ENCODE measurements at places on chromosomes 5 and 9. TPM values are rescaled to one million over a fixed set of nuclear protein-coding genes. Genes with fewer than 3 reads are reported as not detected.

Gene NUTM2F
- not detected for total RNA-seq

DNA sequence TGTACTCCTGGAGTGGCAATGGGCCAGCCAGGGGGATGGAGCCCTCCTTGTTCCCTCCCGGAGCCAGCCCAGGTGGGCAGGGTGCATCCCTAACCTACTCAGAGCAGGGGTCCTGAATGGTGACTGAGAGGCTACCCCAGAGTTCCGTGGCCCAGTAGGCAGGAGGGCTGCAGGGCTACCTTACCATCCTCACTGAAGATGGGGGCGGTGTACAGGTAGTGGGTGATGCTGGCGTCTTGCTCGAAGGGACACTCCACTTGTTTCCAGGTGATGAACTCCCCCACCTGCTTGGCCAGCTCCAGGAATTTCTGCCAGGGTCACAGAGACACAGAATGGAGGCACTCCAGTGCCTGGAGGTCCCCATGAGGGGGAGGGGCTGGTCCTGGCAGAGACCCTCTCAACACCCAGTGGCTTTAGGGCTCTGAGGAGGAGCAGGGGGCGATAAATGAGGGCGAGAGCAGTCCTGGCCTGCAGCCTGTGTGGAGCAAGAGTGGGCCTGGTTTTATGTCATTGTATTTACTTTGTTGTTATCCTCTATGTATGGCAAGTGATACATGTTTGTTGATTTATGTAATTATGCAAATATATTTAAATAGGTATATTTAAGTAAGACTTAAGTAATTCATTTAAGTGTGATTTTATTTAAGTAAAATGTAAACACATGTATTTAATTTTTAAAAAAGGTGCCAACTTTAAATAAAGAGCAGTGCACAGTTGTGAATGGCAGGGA, 39.9 kb upstream of the RNF130 start:
- no peak overlapping the region for H3K27ac ChIP-seq
- H3K4me1 ChIP-seq: no peaks in the 10 kb centered on the region
- no peak overlapping the region for H3K4me3 ChIP-seq
- H3K27me3 ChIP-seq: peaks cover 5% of the 10 kb centered on the region
- no peak for DNase-seq

Gene GLT6D1
- total RNA-seq: not detected

DNA sequence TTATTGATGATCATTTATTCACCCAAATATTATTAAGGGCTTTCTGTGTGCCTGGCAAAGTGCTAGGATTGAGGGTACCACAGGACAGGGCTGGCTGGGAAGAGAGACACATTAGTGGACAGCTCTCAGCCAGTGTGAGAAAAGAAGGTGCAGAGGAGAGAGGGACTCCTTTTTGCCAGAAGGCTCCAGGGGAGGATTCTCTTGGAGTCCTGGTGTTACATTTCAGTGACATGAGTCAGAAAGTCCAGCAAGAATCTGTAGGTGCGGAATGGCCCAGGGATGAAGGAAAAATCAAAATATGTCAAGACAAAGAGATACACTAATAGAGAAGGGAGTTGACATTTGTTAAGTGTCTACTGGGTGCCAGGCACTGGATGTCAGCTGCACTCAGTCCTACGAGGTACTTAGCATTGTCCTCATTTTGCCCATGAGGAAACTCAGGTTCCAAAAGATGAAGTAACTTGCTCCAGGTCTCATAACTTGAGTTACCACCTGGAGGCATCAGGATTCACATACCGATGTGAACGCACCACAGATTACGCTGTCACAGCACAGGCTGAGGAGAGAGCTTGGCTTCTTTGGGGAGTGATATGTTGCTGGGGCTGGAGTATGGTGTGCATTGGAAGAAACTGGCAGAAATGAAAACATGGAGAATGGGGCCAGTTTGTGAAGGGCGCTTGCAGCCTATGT, 60.5 kb downstream of the RASGRF2 start:
- H3K36me3 ChIP-seq: no peaks in the 10 kb centered on the region
- no peaks in the 10 kb centered on the region for H3K27me3 ChIP-seq
- no peak overlapping the region for H3K27ac ChIP-seq
- H3K4me1 ChIP-seq: peaks cover 90% of the 10 kb centered on the region

DNA sequence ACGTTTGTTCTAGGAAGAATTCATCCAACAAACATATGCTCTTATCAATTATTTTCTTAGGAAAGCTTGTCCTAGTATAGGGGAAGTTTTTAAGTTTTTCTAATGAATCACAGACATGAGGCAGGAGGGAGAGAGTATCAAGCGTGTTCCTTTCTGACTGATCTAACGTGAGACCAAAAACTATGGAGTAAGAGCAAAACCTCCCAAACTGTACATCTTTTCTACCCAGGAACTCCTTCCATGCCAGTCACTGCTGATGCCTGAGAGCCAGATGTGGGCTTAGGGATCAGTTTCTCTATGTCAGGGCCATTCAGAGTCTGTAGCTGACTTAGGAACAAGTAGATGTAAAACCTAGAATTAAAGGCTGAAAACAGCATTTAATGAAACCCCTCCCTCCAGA, 51.7 kb upstream of the NFIB start:
- no peak overlapping the region for H3K27ac ChIP-seq
- H3K36me3 ChIP-seq: no peaks in the 10 kb centered on the region
- peaks cover 14% of the 10 kb centered on the region for H3K27me3 ChIP-seq
- DNase-seq: no peak
- H3K4me3 ChIP-seq: no peak overlapping the region

Gene C8G
- not detected for total RNA-seq

DNA sequence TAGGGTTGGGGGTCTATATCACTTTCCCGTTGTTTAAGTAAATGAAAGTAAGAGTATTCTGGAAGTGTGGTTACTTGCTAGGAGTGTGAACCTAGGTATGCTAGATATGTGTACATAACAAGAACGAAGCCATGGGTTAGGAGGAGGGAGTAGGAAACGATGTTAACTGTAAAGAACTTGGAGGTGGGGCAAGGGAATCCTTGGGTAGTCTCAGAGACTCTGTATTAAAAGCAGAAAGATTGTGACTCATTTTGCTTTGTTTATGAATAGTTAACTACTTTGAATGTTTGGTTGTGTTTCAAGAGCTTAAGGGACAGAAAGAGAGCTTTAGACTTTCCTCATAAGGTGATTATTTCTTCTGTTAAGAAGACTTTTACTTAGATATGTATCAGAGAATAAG, 59.9 kb downstream of the TMEM252 start:
- no peak overlapping the region for H3K4me3 ChIP-seq
- DNase-seq: no peak
- no peaks in the 10 kb centered on the region for H3K4me1 ChIP-seq
- H3K27ac ChIP-seq: no peak overlapping the region
- H3K27me3 ChIP-seq: peaks cover 17% of the 10 kb centered on the region
- H3K36me3 ChIP-seq: no peaks in the 10 kb centered on the region

- DNase-seq: no peak
- H3K36me3 ChIP-seq: no peaks in the 10 kb centered on the region
- H3K4me1 ChIP-seq: no peaks in the 10 kb centered on the region
- H3K27me3 ChIP-seq: peaks cover 3% of the 10 kb centered on the region
- no peak overlapping the region for H3K27ac ChIP-seq
These were observed 27.4 kb downstream of the IRX2 start for GRCh38 chr5:2724031-2724581.

DNA sequence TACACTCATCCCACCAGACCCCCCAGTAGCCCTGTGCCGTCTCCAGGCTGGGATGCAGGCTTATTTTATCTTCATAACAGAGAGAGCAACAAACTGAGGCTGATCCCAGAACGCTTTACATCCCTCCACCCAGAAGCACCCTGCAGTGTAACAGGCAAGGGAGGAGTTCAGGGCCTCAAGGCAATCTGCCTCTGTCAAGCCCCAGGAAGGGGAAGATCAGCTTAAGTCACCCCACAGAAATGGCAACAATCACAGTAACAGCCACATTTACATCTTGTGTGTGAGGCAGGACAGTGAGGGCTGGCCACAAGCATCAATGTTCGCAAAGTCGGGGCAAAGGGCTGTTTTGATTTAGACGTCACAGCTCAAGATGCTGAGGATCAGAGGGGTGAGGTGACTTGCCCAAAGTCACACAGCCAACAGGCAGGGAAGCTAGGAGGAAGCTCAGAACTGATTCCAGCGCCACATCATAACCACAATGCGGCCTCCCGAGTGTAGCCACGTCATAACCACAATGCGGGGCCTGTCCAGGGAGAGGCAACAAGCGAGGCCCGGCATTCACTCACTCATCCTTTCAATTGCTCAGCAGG, 14.4 kb downstream of the STK10 start:
- peak overlapping the region; percentile 75 for H3K4me3 ChIP-seq
- H3K27me3 ChIP-seq: no peaks in the 10 kb centered on the region
- peaks cover 96% of the 10 kb centered on the region for H3K4me1 ChIP-seq
- H3K36me3 ChIP-seq: peaks cover 32% of the 10 kb centered on the region
- peak; percentile 91 for DNase-seq

Gene RIGI
- 8.9 TPM for total RNA-seq

DNA sequence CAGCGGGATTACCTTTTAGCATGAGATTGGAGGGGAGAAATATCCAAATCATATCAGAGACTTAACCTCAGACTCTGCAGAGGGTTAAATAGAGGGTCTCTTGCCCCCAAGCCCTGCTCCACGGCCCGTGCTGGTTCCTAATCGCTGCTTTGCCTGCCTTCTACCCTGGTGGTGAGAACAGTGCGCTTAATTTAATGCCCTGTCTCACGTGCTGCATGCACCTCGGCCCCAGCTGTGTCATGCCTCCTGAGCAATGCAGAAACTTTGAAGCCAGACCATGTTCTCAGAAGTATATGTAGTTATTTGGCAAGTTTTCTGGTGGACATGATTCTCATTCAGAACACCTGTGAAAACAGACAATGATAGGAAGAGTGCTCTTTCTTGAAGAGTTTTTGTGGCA, 1.4 kb downstream of the OTULIN start:
- peak overlapping the region; percentile 84 for H3K27ac ChIP-seq
- peaks cover 70% of the 10 kb centered on the region for H3K4me1 ChIP-seq
- peak; percentile 81 for DNase-seq
- H3K4me3 ChIP-seq: peak overlapping the region; percentile 95

DNA sequence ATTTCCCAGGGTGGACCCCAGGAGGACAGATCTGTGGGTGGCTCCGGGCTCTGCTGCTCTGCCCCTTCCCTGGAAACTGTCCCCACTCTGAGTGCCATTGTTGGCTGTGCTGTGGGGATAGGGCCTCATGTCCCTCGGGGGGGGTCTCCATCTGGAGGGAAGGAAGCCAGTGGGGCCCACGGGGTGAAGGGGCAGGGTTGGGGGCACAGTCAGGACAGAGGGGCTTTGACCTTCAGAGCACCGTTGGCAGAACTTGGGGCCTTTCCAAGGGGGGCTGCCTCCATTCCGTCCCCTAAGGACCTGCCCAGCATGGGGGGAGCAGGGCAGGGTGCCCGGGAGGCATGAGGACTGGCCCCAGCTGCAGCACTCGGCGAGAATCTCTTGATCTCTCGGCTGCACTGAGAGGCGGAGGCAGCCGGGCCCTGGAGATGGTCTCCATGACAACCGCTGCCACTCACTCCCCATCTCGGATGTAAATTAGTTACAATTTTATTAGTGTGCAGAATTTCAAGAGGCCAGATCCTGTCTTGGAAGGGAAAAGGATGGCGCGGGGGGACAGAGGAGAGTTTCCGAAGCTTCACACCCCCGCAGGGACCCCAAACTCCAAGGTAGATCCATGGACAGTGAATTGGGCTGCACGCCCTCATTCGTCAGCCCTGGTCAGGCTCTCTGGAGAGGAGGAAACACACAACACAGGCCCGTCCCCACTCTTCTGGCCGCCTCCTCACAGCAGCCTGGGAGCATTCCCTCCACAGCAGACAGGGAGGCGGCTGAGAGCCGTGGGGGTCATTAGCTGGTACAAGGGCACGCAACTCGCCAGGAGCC, 216.2 kb upstream of the IER5L start:
- no peaks in the 10 kb centered on the region for H3K36me3 ChIP-seq
- no peak for DNase-seq
- no peak overlapping the region for H3K27ac ChIP-seq
- no peak overlapping the region for H3K4me3 ChIP-seq
- no peaks in the 10 kb centered on the region for H3K4me1 ChIP-seq

DNA sequence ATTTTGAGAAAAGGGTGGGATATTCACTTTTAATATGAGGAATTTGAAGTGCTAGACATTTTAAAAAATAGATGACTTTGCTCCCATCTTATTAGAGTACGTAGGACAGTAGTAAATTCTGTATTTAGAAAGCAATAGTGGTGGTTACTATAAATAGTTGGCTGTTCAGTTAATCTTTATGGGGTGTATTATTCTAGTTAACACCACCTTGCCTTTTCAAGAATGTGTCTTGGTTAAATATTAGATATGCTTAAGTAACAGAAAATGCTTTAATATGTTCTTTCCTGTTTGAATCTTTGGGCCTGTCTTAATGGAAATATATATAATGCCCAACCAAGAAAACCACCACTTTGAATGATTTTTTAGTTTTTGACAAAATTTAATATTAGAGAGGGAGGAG, 608.7 kb upstream of the FAM174A start:
- no peak overlapping the region for H3K4me3 ChIP-seq
- no peaks in the 10 kb centered on the region for H3K27me3 ChIP-seq
- no peak for DNase-seq

DNA sequence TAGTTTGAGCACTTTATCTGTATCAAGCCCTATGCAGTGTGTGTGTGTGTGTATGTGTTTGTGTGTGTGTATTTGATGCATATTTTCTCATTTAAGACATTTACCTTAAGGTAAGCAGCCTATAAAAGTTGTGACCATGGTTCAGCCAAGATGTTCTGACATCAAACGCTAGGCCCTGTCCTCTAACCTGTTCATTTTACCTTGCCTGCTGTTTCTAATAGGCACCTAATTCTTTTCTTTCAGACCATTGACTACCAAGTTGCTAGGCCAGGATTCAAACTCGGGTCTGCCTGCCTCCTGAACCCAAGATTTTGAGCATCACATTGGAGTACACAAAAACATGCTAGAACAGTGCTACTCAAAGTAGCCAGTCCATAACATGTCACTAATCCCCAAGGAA, 274.5 kb downstream of the PLK2 start:
- H3K36me3 ChIP-seq: no peaks in the 10 kb centered on the region
- H3K4me1 ChIP-seq: no peaks in the 10 kb centered on the region
- no peak overlapping the region for H3K27ac ChIP-seq
- no peak for DNase-seq
- peaks cover 2% of the 10 kb centered on the region for H3K27me3 ChIP-seq

Gene SAXO1
- total RNA-seq: not detected

DNA sequence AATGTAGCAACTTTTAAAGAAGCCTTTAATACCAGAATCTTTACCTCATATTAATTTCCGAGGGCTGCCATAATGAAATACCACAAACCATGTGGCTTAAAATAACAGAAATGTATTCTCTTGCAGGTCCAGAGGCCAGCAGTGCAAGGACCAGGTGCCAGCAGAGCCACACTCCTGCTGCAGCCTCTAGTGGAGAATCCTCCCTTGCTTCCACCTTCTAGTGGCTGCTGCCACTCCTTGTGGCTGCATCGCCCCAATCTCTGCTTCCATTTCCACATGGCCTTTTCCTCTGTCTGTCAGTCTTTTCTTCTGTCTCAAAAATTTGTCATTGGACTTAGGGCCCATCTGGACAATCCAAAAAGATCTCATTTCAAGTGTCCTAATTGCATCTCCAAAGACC, 401.5 kb downstream of the EFNA5 start:
- H3K27me3 ChIP-seq: peaks cover 2% of the 10 kb centered on the region
- no peaks in the 10 kb centered on the region for H3K36me3 ChIP-seq
- no peaks in the 10 kb centered on the region for H3K4me1 ChIP-seq

Gene C7
- total RNA-seq: not detected
